ENCODE measurements at places on chromosomes 7 and 10.

- DNase-seq, result no peak
These were observed 9.4 kb downstream of the AS3MT start for GRCh38 chr10:102878629-102879028.

GRCh38 chr10:131571865-131572264, 260.3 kb upstream of the TCERG1L start:
- DNase-seq, result no peak

DNA sequence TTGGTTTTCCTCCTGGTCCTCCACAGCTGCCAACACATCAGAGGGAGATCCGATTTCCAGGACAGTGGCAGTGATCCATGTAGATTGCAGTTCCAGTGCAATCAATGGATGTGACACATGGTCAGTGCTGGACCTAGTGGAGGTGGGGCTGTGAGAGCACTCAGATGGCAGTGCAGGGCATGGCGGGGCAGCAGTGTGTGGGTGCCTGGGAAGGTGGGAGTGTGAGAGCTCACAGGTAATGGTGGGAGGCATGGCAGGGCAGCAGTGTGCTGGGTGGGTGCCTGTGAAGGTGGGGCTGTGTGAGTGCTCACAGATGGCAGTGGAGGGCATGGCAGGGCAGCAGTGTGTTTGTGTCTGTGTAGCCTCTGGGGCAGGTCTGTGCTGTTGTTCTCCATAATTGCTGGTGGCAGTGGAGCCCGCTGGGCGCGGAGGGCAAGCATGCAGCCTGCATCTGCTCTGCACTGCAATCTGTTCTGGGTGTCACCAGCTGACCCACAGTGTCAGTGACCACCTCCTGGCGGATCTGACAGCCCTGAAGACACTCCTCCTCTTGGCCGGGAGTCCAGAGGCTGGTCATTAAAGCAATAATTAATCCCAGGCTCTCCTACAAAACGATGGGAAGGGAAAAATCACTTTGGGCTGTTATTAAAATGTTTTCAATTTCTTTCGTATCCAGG, 8.6 kb upstream of the ADARB2 start:
- DNase-seq, result no peak

DNA sequence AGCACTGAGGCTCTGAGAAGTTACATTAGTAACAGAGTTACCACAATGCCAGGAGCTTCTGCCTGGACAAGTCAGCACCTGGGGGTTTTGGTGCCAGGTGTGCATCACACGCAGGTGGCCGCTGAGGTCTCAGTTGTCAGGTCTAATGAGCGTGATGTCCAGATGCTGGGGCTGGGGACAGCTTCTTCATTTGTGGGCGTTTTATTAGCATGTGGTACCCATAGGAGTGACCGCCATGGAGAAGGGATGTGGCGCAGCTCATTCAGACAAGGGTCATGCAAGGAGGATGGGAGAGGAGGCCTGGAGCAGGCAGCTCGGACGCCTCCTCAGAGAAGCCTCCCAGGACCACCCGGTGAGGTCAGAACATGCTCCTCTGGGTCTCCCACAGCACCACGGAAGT, 27.8 kb downstream of the FAM241B start:
- DNase-seq, result no peak

DNA sequence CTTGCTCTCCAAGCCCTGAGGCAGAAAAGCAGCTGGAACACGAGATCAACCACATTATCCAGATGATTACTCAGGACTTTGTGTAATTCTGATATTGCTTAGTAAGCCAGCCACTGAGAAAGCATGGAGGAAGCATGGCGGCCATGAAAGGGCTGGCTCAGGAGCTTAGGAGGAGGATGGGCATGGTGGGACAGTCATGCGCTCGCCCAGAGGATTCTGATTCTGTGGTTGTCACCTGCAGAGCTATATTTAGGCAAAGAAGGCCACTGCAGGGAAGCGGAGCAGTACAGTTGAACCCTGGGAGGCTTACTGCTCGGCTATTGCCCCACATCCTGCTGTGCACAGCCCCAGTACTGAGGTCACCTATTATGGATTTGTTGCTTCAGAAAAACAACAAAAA, 128.8 kb upstream of the DNAJB12 start:
- DNase-seq, result no peak

- no peak for DNase-seq
These were observed 4.9 kb downstream of the HIPK2 start for GRCh38 chr7:139772873-139773272.

DNA sequence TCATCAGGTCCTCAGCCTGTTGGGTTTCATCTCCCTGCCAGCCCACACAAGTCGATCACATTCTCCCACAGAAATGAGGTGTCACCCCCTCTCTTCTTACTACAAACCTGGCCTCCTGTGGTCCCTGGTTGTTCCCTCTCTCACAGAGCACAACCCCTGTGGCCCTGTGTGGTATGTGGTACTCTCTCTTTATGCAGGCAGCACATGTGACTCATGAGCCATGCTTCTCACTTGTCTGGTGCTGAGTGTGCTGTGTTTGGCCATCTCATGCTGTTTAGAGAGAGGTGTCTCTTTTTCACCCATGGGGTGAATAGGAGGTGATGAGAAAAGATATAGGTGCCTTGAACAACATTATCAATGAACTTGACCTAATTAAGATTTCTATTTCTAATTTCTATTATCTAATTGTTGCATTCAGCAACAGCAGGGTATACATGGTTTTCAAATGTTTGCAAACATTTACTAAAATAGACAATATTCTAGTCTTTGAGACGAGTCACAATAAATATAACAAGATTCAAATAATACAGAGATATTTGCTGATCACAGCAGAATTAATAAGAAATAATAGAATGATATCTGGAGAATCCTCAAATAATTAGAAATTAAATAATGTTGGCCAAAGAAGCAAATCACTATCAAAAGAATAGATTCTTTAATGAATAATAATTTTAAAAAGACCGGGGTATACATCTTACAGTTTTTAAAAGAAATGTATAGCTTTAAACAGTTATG, 633.8 kb upstream of the IGFBP3 start:
- DNase-seq, result no peak

DNA sequence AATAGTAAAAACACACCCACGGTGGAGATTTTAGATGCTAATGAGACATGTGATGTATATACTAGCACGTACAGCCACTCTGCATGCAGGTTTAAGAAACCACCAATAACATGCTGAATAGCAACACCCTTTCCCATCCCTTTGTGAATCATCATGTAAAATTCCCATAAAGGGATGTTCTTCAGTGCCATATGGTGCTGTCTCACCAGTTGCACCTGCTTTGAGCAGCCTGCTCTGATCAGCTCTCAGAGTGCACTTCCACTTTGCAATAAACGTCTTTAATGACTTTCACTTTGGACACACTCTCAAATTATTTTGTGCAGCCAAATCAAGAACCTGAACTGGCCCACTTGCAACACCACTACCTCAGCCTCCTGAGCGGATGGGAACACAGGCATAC, 615.0 kb downstream of the ANKRD7 start:
- DNase-seq, result no peak

GRCh38 chr10:5752301-5752871, 60.8 kb downstream of the GDI2 start:
- no peak for DNase-seq

DNA sequence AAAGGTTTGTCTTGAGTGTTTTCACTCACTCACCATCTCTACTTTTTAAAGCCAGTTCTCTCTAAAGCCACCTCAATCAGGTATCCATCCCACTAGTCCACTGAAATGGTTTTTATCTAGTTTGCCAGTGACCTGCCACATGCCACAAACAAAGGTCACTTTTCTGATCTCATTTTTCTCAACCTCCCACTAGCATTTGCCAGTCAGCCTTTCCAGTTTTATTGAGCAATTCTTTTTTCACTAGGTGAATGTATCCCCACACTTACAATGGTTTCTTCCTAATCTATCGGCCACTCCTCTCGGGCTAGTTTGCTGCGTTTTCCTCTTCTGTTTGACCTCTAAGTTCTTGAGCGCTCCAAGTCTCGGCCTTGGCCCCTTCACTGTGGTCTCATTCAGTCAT, 44.9 kb upstream of the ARL4A start:
- no peak for DNase-seq

GRCh38 chr10:132107186-132107948, 41.6 kb downstream of the JAKMIP3 start:
- no peak for DNase-seq

DNA sequence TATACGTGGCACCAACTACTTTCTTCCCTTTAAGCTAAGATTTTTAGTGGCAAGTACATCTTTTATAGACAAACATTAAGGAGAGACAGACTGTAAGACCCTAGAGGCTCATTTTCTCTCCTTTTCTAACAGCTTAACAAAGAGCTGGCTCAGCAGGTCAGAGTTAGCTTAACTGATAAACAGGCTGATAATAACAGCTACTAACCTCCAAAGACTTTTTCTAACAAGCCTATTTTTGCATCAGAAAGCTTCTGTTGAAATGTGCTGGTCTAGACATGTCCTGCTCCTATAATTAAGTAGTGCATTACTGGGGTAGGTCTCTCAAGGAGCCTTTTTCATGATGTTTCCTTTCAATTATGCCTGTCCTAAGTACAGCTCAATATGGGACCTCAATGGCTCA, 238.2 kb upstream of the FAM3C start:
- peak; percentile 52 for DNase-seq

DNA sequence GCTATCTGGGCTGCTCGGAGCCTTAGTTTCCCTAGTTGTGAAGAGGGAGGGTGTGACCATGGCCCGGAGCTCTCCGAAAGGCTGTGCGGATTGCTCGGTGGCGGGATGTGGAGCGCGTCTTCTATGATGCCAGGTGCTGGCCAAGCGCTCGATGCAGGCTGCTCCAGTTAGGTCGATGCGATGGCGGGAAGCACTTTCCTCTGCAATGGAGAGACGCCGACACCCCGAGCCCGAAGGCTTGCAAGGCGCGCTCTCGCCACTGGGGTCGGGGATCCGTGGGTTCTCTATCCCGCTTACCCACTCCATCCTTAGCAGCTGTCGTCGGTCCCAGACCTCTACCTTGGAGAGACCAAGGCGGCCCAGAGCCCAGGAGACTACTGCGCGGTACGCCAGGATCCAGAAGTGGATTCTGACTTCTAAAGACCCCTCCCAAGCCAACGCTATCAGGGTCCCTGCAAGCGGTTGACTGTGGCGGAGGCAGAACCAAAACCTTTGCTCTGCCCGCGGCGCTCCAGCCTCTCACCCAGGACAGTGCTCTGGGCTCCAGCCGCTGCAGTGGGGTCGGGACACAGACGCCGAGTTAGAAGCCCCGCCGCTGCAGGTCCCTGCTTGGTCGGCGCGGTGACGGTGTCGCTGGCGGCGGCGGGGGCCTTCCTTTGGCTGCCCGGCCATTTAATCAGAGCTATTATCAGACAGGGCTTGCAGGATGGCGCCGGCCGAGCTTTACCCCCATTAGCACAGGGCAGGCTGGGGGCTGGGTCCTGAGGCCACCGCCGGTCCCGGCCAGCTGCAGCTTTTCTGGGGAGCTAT, 7.8 kb upstream of the TBX20 start:
- no peak for DNase-seq

DNA sequence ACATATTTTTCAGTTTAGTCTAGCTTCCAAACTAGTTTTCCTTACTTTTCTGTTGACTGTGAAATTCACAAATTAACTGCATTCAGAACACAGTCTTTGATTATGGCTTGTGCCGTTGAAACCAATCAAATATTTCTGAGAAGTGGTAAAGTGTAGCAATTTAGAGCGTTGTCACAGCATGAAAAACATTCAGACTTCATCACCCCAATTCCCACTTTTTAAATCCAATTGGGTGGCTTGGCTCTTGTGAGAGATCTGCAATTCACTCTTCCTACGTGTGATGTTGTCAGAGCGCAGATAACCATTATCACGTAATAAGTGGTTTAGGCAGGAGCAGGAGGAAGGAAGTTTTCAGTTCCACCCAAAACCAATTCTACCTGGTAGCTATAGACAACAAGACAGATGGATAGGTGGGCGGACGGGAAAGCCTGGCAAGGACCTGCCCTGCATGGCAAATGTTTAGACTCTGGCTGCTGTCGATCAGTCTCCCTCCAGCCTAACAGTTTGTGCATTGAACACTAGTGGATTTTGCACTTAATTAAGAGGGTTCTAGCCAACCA, 8.9 kb downstream of the COBL start:
- no peak for DNase-seq
